ENCODE measurements at places on chromosomes 16 and 17.

DNA sequence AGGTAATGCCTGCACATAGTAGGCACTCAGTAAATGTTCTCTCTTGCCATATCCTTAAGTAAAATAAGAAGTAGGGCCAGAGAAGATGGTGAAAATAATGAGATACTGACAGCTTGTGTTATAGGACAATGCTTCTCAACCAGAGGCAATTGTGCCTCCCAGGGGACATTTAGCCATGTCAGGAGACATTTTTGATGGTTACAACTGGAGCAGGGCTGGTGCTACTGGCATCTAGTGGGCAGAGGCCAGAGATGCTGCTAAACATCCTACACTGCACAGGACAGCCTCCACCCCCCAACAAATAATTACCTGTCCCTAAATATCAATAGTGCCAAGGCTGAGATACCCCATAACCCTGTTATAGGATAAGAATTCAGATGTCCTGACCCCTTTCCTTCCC is 1.7 kb downstream of the RAD51D start:
- no peak for DNase-seq

DNA sequence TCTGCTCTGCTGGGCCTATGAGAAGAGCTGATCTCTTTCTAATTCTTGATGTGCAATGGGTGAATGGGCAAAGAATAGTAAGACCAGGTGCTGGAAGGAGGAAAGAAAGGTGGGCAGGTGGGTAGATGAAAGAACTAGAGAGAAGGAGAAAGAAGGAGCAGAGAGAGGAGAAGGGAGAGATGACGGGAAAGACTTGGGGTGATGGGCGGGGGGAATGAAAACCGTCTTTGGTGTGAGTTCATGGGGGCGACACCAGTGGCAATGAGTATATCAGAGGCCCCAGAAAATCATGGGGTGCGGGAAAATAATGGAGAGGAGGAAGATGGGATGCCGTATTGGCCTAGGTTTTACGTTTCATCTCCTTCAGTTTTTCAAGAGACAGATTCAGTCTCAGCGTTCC is 128.8 kb upstream of the PLCG2 start:
- DNase-seq = no peak

- DNase-seq = peak; percentile 40
Measured at GRCh38 chr16:84228256-84228838, 11.5 kb downstream of the KCNG4 start.

DNA sequence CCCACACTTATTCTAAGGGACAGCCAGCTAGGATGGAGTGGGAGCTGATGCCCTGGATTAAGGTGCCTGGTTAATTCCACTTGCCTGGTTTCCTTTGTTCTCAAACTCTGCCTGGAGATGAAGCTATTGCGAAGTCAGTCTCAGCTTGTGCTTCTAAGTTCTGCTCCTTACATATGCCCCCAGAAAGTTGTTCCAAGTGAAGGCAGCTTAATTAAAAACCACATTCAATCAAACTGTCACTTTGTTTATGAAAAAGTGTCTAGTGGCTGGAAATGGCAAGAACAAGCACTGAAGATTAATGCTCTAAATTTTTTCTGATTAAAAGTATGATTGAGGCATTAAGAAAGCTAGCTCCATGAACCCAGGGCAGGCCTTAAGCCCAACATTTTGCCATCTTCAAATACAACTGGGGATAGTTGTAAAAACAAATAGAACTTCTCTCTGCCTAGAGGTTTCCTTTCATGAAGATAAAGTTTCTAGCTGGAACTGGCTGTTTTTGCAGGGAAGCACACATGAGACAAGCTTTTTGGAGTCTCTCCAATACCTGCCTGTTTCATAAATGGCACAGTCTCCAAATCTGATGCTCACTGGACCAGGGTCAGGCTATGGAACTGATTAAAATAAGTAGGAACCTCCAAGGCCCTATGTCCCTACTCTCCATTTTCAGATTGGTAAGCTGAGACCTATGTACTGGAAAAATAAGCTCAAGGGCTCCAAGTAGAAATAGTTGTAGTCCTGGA is 100.9 kb downstream of the GRIN2A start:
- DNase-seq = no peak

DNA sequence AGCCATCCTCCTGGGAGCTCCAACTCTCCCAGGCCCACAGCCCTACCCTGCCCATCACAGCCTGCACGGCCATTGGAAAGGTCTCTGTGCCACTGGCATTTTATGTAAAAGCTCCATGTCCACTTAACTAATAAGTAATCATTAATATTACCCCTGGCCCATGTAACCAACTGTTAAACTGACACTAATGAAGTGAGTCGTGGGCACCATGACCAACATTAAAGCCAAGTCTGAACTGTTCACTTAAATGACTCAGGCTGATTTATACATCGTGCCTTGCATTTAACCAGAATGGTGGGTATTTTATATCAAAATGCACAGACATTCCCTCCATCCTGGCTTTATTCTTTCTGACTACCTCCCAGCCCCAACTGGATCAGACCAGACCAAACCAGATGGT is 229.3 kb downstream of the SOX9 start:
- no peak for DNase-seq

GRCh38 chr16:81632392-81633146 is 146.5 kb upstream of the PLCG2 start:
- DNase-seq = no peak

GRCh38 chr17:69809331-69809730 is 265.7 kb upstream of the KCNJ16 start:
- DNase-seq = no peak

GRCh38 chr17:61251939-61252865 is 147.4 kb upstream of the TBX2 start:
- no peak for DNase-seq
